ENCODE measurements at places on chromosomes 5 and 9.

DNA sequence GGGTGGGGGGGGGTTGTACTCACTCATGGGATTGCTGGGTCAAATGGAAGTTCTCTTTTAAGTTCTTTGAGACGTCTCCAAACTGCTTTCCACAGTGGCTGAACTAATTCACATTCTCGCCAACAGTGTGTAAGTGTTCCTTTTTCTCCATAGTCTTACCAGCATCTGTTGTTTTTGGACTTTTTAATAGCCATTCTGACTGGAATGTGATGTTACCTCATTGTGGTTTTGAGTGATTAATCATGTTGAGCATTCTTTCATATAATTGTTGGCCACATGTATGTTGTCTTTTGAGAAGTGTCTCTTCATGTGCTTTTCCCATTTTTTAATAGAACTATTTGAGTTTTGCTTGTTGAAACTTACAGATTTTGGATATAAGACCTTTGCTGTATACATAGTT is 94.9 kb upstream of the PLPPR1 start:
- no peak for DNase-seq

DNA sequence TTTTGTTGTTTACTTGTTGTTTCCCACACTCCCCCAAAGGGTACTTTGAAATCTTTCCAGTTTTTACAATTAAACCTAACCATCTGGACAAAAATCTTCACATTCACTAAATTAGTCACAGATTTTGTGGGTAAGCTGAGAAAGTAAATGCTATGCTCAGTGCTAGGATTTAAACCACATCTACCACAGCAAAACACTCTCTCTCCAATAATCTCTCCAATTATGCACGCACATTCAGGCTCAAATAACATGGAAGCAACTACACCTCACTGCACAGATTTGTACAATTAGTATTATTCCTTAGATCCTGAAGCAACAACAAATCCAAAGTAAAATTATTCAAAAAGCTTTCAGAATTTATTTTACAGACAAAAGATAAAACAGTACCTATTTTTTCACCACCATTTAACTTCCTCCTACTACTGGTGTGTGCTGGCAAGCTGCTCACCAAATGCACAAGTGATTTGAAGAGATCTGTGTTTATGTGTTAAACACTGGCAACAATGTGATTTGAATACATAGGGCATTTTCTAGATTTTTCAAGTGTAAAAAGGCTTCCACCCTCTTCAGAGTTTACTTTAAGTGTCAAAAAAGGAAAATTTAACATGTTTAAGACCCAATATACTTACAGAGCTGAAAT is 16.6 kb downstream of the ZNF608 start:
- DNase-seq = no peak

- no peak for DNase-seq
Observed at GRCh38 chr5:81021486-81021885, 61.3 kb downstream of the RASGRF2 start.

DNA sequence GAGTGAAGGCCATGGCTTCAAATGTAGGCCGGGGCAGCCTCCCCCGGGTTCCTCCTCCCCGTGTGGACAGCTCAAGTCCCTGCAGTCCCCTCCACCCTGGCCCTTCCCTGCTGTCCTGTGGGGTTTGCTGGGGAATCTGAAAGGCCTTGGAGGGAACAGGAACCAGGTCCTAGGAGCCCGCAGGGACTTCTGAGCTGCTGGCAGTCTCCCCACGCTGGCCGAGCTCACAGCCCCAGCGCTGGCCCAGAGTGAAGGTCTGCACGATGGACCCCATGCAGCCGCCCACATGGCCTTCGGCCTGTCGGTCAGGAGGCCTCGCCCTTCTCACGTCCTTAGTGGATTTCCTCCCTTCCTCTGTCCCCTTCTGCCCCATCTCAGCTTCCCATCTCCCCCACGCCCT is 25.7 kb upstream of the NOTCH1 start:
- no peak for DNase-seq

DNA sequence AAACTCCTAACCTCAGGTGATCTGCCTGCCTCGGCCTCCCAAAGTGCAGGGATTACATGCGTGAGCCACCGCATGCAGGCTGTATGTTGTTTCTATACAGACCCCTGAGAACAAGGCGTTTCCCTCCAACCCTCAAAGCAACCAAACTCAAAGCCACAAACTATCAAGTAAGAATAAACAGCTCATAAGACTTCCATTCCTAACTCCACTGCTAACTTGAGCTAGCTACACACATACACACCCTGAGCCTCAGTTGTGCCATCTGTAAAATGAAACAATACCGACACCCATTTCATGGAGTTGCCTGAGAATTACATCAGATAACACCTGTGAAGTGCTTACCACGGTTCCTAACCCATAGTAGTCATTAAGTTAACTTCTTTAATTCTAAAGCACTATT is 70.8 kb downstream of the SERINC5 start:
- no peak for DNase-seq

DNA sequence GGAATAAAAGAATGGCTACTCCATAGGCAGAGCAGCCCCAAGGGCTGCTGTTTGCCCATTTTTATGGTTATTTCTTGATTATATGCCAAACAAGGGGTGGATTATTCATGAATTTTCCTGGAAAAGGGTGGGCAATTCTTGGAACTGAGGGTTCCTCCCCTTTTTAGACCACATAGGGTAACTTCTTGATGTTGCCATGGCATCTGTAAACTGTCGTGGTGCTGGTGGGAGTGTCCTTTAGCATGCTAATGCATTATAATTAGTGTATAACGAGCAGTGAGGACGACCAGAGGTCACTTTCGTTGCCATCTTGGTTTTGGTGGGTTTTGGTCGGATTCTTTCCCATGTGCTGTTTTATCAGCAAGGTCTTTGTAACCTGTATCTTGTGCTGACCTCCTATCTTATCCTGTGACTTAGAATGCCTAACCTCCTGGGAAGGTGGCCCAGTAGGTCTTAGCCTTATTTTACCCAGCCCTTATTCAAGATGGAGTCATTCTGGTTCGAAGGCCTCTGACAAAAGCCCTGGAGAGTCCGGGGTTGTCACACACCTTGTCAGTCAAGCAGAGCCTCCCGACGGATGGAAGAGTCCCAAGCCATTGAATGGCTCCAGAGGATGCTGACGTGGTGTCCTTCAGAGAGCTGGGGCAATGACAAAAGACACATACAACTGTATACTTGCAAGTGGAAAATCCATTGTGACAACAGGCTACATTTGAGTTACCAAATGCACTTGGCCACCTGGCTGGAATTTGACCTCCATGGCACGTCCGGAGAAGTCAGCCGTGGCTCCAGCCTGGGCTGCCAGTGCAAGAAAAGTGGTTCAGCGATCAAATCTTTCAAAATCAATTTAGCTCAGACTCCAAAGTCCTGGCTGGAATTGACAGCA is 67.1 kb upstream of the CLINT1 start:
- DNase-seq = no peak

DNA sequence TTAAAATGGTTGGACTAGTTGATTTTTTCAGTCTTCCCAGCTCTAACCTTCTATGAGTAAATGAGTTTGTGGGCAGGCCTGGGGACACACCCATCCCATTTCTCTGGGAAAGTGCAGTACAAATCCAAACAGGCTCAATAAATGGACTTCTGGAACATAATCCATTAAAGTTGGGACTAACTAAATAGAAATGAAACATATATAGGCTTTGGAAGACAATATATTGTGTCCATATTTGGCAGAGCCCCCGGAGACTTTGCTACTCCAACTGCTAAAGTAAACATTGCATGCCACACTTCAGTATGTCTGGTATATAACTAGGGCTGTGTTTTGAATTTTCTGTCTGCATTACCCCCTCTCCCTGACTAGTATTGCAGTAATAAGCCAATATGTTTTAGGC is 191.4 kb upstream of the DAB2 start:
- no peak for DNase-seq

DNA sequence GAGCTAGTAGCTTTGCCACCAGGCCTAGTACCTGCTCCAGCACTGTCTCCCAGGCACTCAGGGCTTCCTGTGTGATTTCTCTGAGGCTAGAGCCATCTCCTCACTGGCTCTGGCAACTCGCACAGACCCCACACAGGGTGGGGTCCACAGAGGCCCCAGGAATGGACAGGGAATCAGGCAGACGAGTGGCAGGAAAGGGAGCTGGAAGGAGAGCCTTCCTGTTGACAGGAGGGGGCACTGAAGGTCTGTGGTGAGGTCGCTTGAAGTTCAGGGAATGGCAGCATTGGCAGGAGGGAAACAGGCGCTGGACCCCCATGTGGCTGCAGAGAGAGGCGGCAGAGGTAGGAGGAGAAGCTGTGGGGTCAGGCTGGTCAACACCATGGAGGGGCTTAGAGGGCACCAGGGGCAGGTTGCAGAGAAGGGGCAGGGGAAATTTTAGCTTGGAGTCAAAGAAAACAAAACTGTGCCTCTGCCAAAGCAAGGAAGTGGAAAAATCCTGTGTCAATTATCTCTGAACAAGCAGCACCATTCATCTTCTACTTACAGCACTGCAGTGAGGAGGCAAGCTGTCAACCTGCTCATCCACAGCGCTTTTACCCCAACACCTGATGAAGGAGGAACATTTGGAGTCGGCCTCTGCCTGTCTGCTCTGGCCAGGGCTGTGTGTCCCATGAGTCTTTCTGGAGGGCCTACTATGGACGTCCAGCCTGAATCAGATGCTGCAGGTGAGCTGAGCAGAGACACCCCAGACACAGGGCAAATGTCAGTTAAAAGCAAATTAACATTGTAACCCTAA is 270.2 kb downstream of the FSTL4 start:
- no peak for DNase-seq

GRCh38 chr9:68505681-68506409 is 34.8 kb downstream of the TMEM252 start:
- DNase-seq = no peak
